ENCODE measurements at places on chromosomes 7 and 10.

DNA sequence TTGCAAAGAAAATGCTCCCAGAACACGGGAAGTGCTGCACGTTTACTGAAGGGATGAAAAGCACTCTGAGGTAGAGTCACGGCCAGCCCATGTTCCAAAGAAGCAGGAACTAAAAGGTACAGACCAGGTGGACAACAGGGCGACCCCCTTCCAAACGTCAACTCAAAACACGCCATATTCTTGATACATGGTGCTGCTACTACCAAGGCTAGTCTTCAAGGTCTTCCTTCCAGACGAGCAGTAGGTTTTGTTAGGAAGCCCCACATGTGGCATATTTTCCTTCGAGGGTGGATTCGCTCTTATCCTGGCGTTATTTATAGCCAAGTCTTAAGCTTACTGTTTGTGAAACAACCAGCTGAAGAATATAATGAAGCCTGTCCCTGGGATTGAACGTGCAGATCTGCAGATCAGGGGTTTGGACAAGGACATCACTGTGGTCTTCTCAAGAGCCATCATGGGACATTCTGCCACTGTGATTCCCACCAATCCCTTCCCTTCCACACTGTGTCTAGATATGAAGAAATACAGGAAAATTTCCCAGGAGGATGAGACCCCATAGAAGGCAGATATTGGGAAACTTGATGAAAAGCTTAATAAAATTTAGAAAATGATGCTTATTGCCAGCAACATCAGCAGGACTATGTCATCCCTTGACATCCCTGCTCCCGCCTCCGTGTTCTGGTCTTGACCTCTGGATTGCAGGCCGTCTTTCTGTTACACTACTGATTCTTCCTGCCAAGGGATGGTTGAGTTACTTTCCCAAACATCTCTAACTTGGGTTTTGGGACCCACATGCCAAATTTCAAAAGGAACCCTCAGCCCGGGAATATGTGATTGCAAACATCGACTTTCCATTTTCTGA, 734.4 kb downstream of the PARD3 start:
- peak; percentile 49 for DNase-seq

- DNase-seq = no peak
Observed at GRCh38 chr7:120254845-120255244, 18.1 kb upstream of the KCND2 start.

DNA sequence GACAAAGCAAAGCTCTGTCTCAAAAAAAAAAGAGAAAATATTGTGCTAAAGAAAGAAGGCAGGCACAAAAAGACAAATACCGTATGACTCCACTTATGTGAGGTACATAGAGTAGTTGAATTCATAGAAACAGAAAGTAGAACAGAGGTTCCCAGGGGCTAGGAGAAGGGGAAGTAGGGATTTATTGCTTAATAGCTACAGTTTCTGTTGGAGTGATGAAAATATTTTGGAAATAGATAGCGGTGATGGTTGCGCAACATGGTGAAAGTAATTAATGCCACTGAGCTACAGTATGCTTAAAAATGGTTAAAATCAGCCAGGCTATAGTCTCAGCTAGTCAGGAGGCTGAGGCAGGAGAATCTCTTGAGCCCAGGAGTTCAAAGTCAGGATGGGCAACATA, 18.5 kb upstream of the NPFFR1 start:
- DNase-seq = peak; percentile 34

DNA sequence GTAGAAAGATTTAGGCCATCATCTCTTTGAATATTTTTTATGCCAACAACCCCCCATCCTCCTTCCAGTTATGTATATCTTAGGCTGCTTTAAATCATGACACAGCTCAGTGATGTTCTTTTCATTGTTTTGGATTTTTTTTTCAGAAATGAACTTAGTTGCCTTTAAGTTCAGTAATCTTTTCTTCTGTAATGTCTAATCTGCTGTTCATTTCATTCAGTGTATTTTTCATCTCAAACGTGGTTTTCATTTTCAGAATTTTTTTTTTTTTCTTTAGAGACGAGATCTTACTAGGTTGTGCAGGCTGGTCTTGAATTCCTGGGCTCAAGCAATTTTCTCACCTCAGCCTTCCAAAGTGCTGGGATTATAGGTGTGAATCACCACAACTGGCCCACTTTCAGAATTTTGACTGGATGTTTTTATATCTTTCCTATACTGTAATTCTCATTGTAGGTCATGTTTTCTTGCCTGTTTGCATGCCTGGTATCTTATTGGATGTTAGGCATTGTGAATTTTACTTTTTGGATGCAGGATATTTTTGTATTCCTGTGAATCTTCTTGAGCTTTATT, 8.1 kb downstream of the ZNF487 start:
- no peak for DNase-seq

- DNase-seq = no peak
Observed at GRCh38 chr7:52863652-52864051, 171.8 kb upstream of the POM121L12 start.

DNA sequence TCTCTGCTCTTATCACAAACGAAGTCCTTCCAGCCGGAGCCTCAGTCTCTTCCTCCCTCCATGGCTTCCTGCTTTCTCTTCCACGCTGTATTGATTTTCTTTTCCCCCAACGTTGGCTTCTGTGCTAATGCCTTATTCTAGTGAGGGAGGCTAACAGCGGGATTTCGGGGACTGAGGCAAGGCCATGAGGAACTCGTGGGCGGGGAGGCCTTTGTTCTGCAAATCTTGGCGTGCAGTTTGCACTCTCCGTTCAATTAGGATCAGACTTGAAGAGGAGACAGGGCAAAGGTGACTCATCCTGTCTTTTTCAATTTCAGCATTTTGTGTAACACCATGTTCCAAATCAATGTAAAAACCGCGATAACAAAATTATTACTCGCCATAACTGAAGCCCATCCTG, 25.3 kb downstream of the EN2 start:
- no peak for DNase-seq

- DNase-seq = no peak
Observed at GRCh38 chr7:155356323-155357105, 58.8 kb downstream of the INSIG1 start.

DNA sequence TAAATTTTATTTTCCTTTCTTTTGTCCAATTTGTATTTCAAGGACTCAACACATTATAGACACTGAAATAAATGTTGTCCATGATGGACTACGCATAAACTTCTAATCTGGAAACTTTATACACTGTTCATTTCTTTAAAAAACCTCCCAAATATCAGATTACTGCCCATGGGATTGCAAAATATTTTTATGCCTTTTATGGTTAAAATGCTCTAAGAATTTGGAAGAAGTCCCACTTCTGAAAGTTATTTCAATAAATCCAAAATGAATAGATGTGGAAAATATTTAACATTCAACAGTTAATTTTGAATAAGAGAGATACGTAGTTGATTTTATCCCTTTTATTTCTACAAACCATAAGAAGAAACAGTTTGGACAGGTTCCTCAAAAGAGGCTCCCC, 46.1 kb downstream of the CABCOCO1 start:
- DNase-seq = peak; percentile 28

- DNase-seq = peak; percentile 42
Observed at GRCh38 chr7:138958391-138958956, 22.7 kb downstream of the KIAA1549 start.

GRCh38 chr7:112873831-112874553, 83.8 kb upstream of the TMEM168 start:
- no peak for DNase-seq

DNA sequence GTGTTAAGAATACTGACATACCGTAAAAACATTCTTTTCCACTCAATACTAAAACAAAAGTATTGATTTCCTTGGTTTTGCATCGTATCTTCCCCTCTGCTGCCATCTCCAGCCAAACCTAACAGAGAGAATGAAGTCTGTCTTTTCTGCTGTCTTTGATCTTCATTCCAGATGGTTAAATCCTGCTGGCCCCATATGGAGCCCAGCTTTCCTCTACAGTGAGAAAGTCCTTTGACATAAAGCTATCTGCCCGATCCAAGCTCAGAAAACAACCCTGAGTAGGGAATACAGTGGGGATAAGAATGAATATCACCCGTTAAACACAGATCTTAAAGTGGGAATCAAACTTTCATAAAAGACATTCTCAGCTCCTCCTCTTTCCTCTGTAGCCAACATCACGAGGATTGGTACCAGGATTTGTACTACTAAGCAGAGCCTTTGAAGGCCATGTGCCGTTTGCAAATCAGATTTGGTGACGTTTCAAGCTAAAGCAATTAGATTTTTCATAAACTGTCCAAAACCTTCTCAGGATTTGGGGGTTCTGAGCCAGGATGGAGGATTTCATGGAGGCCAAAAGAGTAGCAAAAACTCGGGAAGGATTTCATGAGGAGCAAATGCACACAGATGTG, 30.8 kb upstream of the GPAM start:
- DNase-seq = no peak

- no peak for DNase-seq
Observed at GRCh38 chr10:47159361-47160260, 140.4 kb upstream of the GDF10 start.

- DNase-seq = peak; percentile 33
Observed at GRCh38 chr10:98028168-98028770, 2.2 kb downstream of the CRTAC1 start.

DNA sequence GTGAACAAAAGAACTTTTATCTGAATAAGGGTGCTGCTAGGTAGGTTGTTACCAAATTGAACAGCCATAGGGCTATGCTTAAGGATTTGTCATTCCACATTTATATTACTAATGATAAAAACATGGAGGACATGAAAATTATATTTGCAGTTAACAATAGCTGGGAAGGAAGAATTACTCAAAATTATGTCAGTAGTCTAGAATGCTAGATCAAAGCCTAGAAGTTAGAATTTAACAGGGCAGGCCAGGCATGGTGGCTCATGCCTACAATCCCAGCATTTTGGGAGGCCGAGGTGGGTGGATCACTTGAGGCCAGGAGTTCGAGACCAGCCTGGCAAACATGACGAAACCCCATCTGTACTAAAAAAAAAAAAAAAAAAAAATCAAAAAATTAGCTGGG, 9.4 kb downstream of the STK17A start:
- no peak for DNase-seq

GRCh38 chr7:34849986-34850385, 187.3 kb downstream of the DPY19L1 start:
- DNase-seq = no peak

GRCh38 chr7:40200791-40201190, 66.0 kb downstream of the SUGCT start:
- DNase-seq = peak; percentile 91

DNA sequence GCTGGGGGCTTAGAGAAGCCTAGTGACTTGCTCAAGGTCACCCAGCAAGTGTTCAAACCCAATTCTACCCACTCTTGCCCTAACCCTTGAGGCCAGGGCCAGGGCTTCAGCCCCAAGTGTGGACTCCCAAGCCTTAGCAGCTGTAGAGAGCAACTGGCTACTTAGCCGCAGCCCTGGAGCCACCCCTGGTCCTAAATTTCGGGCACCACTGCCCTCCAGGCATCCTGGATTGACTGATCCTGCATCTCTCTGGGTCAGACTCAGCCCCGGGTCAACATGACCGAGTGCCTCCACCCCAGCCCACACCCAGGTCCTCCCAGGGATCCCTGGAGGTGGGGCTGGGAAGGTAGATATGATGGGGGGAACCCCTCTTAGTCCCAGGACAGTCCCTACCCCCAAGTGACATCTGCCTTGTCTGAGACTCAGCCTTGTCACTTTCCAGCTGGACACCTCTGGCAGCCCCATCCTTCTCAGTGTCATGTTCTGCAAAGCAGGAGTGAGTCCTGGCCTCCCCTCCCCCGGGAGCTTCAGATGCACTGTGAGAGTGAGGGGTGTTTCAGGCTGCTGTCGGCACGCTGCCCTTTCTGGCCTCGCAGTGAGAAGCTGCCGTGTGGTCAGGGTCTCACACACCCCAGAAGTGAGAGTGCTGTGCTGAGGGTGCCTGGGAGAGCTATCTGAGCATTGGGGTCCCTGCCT, 89.8 kb downstream of the ZMIZ1 start:
- DNase-seq = no peak

DNA sequence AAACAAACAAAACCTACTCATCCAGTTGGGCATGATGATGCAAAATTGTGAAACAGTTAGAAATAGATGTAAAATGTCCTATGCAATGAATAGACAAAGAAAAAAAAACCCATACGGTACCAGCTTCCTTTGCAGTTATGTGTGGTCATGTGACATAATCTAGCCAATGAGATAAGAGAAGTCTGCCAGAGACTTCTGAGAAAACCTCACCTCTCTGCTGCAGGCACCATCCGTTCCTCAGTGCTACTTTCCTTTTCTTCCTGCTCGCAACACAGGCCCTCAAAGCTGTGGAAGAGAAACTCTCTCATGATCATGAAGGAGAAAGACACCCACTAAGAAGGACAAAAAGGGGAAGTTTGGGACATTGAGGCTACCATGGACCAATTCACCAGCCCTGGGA, 76.8 kb upstream of the CARD11 start:
- no peak for DNase-seq

GRCh38 chr10:24951201-24952142, 934 bp downstream of the PRTFDC1 start:
- peak; percentile 26 for DNase-seq

DNA sequence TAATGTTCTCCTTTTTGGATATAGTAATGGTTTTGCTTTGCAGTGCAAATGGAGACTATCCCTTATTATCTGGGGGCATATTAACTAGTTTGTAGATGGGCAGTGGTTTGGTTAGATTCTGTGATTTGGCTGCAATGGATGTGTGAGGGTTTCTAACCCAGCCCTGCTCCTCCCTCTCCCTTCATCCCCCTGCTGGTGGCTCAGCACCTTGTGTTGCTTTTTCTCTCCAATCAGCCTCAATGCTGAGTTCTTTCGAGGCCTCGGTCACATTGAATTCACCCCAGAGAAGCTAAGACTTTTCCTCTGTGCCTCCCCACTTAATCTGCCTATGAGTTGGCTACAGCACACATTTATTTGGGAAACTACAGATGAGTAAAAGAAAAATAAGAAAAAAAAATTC, 120.0 kb downstream of the MALRD1 start:
- DNase-seq = no peak

GRCh38 chr10:12543589-12543988, 194.2 kb downstream of the CAMK1D start:
- DNase-seq = no peak

- DNase-seq = no peak
Observed at GRCh38 chr10:80659289-80659688, 121.6 kb downstream of the SH2D4B start.

GRCh38 chr10:42932735-42933447, 144.0 kb upstream of the RET start:
- no peak for DNase-seq

- no peak for DNase-seq
Observed at GRCh38 chr7:129801882-129802281, 150.9 kb downstream of the UBE2H start.

DNA sequence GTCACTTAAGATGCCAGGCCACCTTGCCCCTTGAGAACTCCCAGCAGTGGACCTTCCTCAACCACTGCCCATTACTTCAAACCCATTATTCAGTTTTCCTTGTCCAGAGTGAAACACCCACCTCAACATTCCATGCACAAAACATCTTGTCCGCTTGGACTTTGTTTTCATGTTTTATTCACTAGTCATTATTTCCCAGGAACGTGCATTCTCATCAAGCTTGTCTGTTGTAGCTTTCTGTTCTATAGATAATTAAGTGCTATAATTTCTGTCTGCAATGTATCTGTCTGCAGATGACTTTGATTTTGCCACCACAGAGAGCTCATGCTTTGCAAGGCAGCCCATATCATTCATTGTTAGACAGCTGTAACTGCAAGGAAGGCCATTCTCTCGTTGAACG, 117.4 kb downstream of the RAB18 start:
- DNase-seq = no peak

Measured in cardiac fibroblast (primary cell).